ENCODE measurements at places on chromosomes 1 and 21. TPM values are rescaled to one million over a fixed set of nuclear protein-coding genes. Genes with fewer than 3 reads are reported as not detected.

The KIFAP3 gene
- polyA plus RNA-seq: 7.5 TPM

DNA sequence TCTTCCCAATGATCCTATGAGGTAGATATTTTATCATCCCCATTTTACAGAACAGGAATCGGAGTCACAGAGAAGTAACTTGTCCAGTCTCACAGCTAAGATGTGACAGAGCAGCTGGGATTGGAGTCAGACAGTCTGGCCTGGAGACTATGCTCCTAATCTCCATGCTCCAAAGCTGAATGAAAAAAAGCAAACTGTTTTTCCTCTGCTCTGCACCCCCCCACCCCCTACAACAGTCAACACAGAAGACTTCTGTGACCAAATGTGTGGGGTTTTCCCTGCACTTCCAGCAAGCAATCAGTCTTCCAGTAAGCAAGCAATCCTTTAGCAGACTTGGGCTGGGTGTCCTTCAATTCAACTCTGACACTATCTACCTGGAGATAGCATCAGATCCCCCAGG lies 33.2 kb downstream of the KIRREL1 start:
- no peak for DNase-seq
- no peak overlapping the region for H3K4me3 ChIP-seq
- no peak overlapping the region for H3K27ac ChIP-seq
- H3K4me1 ChIP-seq: peaks cover 45% of the 10 kb centered on the region
- H3K36me3 ChIP-seq: no peaks in the 10 kb centered on the region
- no peaks in the 10 kb centered on the region for H3K27me3 ChIP-seq

The NID1 gene
- 21.4 TPM for polyA plus RNA-seq

- H3K4me3 ChIP-seq: peak overlapping the region; percentile 87
- H3K27ac ChIP-seq: peak overlapping the region; percentile 92
- peaks cover 8% of the 10 kb centered on the region for H3K4me1 ChIP-seq
- no peaks in the 10 kb centered on the region for H3K27me3 ChIP-seq
- no peaks in the 10 kb centered on the region for H3K36me3 ChIP-seq
- DNase-seq: peak; percentile 80
Observed at GRCh38 chr1:185045814-185046492, 595 bp downstream of the RNF2 start.

DNA sequence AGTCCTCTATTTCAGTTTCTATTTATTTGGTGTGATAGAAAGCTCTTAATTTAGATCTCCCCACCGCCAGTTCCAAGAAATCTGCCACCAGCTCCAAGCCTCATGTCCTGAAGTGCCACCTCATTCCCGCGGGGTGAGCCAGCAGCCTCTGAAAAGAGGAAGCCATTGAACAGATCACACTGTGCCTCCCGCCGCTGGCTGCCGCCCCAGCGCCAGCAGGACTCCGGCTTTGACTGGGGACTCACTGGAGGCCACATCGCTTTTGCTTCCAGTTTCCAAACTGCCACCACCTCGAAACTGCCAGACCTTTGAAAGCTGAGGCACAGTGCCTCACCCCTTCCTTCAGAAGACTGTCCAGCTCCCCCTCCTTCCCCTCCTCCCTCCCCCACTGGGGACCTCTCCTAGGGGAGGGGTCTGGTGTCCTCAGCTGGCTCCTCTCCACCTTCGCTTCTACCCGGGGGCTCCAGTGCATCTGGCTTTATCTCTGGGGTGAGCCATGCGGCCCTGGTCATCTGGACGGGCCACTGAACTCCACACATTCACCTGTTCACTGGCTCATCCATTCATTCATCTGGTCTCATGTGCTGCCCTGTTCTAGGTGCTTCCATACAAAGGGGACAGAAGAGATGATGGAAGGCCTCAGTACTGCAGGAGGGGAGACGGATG lies 58.9 kb downstream of the VPS26C start:
- peak overlapping the region; percentile 46 for H3K27ac ChIP-seq
- H3K36me3 ChIP-seq: peaks cover 3% of the 10 kb centered on the region
- H3K27me3 ChIP-seq: no peaks in the 10 kb centered on the region

DNA sequence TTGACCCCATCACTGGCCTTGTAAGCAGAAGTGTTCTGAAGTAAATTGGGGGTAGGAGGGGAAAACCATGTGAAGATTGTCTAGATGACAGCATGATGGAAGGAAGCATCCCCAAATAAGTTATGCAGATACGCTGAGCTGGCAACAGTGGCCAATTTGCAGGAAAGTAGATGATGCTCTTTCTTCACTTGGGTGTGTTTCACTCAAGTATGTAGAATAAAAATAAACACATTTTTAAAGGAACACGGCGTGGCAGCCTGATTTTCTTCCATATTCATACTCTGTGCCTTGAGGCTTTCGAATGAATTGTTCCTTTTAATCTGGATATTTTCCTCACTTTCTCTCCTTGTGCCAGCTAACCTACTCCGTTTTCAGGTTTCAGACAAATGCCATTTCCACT lies 295.5 kb upstream of the DPYD start:
- no peaks in the 10 kb centered on the region for H3K4me1 ChIP-seq
- no peaks in the 10 kb centered on the region for H3K27me3 ChIP-seq

GRCh38 chr1:211903490-211904245 lies 73.1 kb upstream of the LPGAT1 start:
- no peak for DNase-seq
- no peak overlapping the region for H3K4me3 ChIP-seq
- H3K27me3 ChIP-seq: no peaks in the 10 kb centered on the region
- no peaks in the 10 kb centered on the region for H3K4me1 ChIP-seq
- H3K27ac ChIP-seq: no peak overlapping the region

GRCh38 chr1:91404151-91405012 lies at the start of gene HFM1:
TSS of gene HFM1 (minus strand) at chr1:91404837. CDS start at chr1:91401082, 3,755 bp downstream.
- H3K36me3 ChIP-seq: no peaks in the 10 kb centered on the region
- DNase-seq: peak; percentile 96

DNA sequence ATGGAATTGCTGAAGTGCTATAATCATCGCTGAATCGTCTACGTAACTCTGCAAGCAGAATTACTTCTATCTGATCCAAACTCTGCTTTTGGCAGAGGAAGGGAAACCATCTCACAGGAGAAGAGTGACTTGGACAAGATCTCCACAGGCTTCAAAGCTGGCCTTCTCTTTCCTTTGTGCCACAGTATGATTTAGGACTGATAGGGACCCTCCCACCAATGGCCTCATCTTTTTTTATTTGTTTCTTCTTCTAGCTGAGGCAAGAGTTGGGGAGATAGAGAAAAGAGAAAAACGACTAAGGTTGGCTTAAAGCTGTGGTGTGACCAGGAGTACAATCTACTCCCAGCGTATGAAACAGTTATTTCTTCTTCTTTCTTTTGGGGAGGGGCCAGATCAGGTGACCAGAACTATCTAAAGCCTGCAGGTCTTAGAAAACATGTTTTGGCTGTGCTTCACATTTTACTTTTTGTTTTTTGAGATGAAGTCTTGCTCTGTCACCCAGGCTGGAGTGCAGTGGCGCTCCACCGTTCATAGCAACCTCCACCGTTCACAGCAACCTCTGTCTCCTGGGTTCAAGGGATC lies 35.0 kb downstream of the ZNF496 start:
- no peaks in the 10 kb centered on the region for H3K27me3 ChIP-seq
- no peak overlapping the region for H3K4me3 ChIP-seq
- H3K36me3 ChIP-seq: peaks cover 18% of the 10 kb centered on the region
- no peak overlapping the region for H3K27ac ChIP-seq

DNA sequence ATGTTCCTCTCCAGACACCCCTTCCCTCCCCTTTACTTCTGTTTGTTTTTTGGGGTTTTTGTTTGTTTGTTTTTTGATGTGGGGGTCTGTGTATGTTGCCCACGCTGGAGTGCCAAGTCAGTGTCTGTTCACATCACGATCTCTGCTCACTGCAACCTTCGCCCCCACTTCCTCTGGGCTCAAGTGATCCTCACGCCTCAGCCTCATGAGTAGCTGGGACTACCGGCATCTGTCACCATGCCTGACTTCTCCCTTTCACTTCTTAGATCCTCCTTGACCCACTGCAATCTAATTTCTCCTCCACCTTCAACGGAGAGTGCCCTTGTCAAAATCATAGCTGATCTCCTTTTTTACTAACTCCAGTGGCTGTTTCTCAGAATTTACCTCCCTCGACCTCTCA lies 100.7 kb upstream of the KIF26B start:
- H3K27me3 ChIP-seq: no peaks in the 10 kb centered on the region
- no peak overlapping the region for H3K27ac ChIP-seq
- H3K4me1 ChIP-seq: no peaks in the 10 kb centered on the region
- H3K36me3 ChIP-seq: peaks cover 9% of the 10 kb centered on the region

DNA sequence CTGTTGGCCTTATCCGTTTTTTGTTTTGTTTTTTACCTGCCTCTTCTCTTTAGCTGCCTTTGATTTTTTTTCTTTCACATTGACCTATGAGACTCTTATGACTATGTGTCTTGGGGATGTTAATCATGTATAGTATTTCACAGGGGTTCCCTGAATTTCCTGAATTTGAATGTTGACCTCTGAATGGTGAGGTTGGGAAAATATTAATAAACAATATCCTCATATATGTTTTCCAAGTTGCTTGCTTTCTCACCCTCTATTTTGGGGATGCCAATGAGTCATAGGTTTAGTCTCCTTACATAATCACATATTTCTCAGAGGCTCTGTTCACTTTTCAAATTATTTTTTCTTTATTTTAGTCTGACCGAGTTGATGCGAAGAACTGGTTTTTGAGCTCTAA lies 29.6 kb downstream of the GBP5 start:
- no peak overlapping the region for H3K4me3 ChIP-seq
- no peaks in the 10 kb centered on the region for H3K4me1 ChIP-seq
- no peak overlapping the region for H3K27ac ChIP-seq
- H3K27me3 ChIP-seq: no peaks in the 10 kb centered on the region

GRCh38 chr1:6688001-6688400 lies 13.6 kb downstream of the DNAJC11 start:
- no peaks in the 10 kb centered on the region for H3K27me3 ChIP-seq
- peaks cover 9% of the 10 kb centered on the region for H3K36me3 ChIP-seq
- no peak overlapping the region for H3K4me3 ChIP-seq
- H3K27ac ChIP-seq: no peak overlapping the region

DNA sequence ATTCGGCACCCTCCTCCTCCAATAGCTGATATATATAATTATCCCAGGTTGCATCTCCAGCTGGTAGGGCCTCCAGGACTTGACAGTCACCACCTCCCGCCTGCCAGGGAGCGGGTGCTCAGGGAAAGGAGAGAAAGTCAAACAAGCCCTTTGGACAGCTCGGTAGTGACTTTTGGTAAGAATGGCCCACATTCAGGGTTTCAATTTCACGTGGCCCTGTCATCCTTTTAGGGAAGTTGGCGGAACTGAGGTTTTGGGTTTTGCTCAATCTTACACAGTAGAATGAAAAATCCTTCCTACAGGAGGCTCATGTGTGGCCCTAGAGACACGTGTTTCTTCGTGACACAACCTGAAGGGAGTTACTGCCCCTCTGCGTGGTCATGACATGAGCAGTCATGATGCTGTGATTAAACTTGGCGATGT lies 44.2 kb downstream of the CAPN8 start:
- no peaks in the 10 kb centered on the region for H3K27me3 ChIP-seq
- H3K4me3 ChIP-seq: no peak overlapping the region
- no peak for DNase-seq
- H3K4me1 ChIP-seq: no peaks in the 10 kb centered on the region
- H3K27ac ChIP-seq: no peak overlapping the region
- H3K36me3 ChIP-seq: peaks cover 16% of the 10 kb centered on the region

GRCh38 chr1:95221306-95221705 lies 12.7 kb upstream of the RWDD3 start:
- no peak for DNase-seq
- no peaks in the 10 kb centered on the region for H3K36me3 ChIP-seq
- no peaks in the 10 kb centered on the region for H3K4me1 ChIP-seq
- no peak overlapping the region for H3K4me3 ChIP-seq
- no peaks in the 10 kb centered on the region for H3K27me3 ChIP-seq
- H3K27ac ChIP-seq: no peak overlapping the region

DNA sequence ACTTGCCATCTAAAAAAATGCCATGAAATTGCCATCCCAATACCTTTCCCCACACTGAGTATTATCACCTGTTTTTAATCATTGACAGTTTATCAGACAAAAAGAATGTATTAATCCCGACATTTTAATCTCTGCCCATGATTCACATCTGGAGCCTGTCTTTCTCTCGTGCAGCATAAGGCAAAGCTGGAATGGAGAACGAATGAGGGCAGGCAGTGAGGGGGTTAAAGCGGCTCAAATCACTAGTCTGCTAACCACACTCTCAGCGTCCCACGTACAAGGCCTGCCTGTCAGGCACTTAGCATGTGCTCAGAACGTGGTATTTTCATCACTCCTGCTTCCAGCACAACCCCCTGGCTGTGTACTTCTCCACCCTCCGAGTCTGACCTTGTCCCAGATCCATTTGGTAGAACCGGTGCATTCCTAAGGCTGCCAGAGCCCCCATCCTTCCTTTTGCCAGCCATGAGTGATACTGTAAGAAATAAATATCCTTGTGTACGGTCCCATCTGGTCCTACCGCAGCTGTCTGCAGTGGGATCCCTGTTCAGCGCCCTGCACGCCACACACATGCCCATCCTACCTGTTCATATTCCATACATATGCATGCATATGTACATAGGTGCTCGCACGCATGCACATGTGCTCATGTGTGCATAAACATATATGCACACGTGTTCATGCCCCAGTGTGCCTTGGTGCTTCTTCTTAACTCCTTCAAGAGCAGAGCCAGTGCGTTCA lies 34.6 kb upstream of the FHAD1 start:
- H3K27ac ChIP-seq: no peak overlapping the region
- H3K4me1 ChIP-seq: peaks cover 55% of the 10 kb centered on the region
- peak; percentile 21 for DNase-seq

GRCh38 chr21:29172282-29172681 lies 41.8 kb downstream of the MAP3K7CL start:
- no peak overlapping the region for H3K4me3 ChIP-seq
- no peak for DNase-seq
- peaks cover 14% of the 10 kb centered on the region for H3K4me1 ChIP-seq
- H3K27me3 ChIP-seq: no peaks in the 10 kb centered on the region

DNA sequence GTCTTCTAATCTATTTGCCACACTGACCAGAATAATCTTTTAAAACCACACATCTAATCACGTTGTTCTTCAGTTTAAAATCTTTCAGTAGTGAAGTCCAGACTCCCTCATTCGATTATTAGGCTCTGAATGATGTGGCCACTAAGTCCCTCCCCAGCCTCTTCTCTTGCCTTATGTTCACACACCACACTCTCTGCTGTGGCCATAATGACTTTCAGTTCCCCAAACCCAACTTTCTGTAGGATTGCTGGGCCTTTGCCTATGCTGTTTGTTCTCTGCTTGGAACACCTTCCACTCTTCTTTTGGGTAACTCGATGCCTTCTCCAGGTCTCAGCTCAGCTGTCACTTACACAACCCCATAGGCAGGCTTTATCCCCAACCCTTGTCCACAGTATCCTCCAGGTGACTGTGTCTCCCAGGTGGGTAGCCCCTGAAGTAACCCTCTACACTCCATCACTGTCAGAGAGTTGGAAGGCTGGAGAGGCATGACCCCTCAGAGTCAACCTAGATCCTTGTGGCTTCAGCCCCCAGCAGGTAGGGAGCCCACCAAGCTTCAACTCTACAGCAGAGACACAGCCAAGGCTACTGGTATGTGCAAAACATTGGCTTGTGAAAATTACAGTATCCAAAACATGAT lies 8.4 kb upstream of the SLC37A1 start:
- H3K27ac ChIP-seq: no peak overlapping the region
- no peak overlapping the region for H3K4me3 ChIP-seq
- H3K36me3 ChIP-seq: no peaks in the 10 kb centered on the region
- no peak for DNase-seq
- H3K27me3 ChIP-seq: no peaks in the 10 kb centered on the region

DNA sequence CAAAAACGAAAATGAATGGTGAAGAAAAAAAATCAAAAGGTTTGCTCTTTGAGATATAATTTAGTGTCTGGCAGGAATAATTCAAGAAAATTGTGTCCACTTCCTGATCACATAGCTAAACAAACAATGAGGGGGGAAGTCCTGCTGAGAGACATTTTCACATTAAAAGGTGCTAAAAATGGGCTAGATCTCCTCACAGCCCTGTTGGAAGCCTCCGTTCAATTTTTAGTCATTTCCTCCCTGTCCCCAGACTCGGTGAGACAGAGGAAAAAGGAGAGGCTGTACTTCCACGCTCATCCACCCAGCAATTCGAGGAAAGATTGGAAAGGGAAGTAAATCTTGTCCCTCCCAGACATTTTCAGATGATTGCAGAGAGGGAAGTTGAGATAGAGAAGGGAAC lies 103.7 kb downstream of the BARHL2 start:
- H3K27me3 ChIP-seq: no peaks in the 10 kb centered on the region
- no peak overlapping the region for H3K4me3 ChIP-seq
